ENCODE measurements at places on chromosomes 12 and 14.

GRCh38 chr12:49345825-49346658, 646 bp upstream of the DNAJC22 start:
- no peak for DNase-seq

- DNase-seq, result no peak
Observed at GRCh38 chr12:52612431-52613383, 5.7 kb downstream of the KRT73 start.

- DNase-seq, result no peak
Observed at GRCh38 chr14:45587142-45587541, 334.1 kb upstream of the MIS18BP1 start.

- no peak for DNase-seq
Observed at GRCh38 chr14:92507174-92507768, 6.3 kb upstream of the RIN3 start.

- no peak for DNase-seq
Observed at GRCh38 chr14:94673781-94674231, 61.6 kb downstream of the SERPINA3 start.
